ENCODE measurements at places on chromosomes 16 and 17. TPM values are rescaled to one million over a fixed set of nuclear protein-coding genes. Genes with fewer than 3 reads are reported as not detected.

DNA sequence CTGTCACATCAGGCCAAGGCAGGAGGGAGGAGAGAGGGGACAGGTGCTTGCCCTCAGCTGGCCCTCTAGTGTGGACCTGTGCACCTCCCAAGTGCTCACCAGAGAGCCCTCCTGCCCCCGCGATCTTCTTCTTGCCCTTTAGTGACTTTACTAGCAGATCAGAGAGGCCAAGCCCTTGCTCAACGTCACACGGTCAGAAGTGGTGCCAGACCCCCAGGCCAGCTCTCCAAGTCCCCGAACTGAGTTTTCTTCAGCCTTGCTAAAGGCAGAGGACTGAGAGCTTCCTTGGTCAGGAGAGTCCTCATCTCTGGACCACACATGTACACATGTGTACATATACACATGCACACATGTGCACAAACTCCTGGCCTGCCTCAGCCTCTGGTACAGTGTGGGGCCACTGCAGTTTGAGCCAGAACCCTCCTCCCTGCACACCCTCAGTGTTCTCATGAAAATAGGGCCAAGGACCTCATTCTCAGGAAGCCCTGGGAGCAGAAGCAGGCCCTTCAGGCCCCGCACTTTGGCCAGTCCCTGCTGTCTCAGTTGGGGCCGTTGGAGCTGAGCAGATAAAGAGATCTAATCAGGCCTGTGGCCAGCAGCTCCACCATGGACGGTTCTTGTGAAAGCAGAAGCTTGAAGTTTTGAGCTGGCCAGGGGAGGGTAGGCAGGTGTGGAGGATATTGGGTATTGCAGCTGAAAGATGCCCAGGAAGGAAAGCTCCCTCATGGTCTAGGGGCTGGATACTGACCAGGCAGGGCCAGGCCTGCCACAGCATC, 7.4 kb upstream of the EPX start:
- H3K4me3 ChIP-seq = no peak overlapping the region
- H3K36me3 ChIP-seq = no peaks in the 10 kb centered on the region
- H3K27ac ChIP-seq = no peak overlapping the region
- H3K27me3 ChIP-seq = peaks cover 9% of the 10 kb centered on the region
- no peak for DNase-seq
- H3K4me1 ChIP-seq = peaks cover 3% of the 10 kb centered on the region

The CDH13 gene
- polyA plus RNA-seq = not detected

The PEX12 gene
- 2.0 TPM for polyA plus RNA-seq

DNA sequence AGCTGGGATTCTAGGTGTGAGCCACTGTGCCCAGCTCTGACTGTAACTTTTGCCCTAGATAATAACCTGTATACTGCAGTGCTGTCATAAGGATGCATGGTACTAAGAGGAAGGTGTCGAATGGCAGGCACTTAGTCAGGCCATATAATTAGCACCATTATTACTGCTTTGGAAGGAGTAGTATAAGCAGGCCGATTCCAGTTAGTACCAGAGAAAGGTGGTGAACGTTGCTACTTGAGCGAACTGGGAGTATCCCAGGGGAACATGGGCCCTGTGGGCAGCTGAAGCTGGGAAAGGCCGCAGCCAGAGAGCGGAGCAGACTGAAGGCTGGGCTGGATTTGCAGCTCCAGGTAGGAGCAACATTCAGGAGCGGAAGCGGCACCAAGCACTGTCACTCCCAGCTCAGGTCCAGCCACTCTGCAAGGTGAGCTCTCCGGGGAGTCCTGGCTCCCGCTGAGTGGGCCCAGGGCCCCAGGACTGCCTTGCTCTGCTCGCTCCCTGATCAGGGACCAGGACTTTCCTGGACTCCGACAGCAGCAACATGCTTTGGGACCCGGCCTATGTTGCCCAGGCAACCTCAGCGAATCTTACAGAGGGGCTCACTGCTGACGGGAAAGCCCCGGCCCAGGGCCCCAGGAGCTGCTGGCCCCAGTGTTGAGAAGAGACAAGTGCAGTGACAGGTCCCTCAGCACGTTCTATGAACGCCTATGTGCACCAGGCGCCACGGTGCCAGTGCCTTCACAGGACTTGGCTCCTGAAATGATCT, 28.6 kb downstream of the C16orf74 start:
- no peaks in the 10 kb centered on the region for H3K4me1 ChIP-seq
- peaks cover 6% of the 10 kb centered on the region for H3K36me3 ChIP-seq
- H3K4me3 ChIP-seq = no peak overlapping the region
- DNase-seq = no peak
- no peak overlapping the region for H3K27ac ChIP-seq

The SLC35G6 gene
- not detected for polyA plus RNA-seq

The CRHR1 gene
- not detected for polyA plus RNA-seq

GRCh38 chr17:66900126-66901010, 64.1 kb upstream of the CACNG4 start:
- H3K36me3 ChIP-seq = no peaks in the 10 kb centered on the region
- no peak overlapping the region for H3K27ac ChIP-seq
- DNase-seq = no peak
- peaks cover 4% of the 10 kb centered on the region for H3K27me3 ChIP-seq
- H3K4me3 ChIP-seq = no peak overlapping the region

DNA sequence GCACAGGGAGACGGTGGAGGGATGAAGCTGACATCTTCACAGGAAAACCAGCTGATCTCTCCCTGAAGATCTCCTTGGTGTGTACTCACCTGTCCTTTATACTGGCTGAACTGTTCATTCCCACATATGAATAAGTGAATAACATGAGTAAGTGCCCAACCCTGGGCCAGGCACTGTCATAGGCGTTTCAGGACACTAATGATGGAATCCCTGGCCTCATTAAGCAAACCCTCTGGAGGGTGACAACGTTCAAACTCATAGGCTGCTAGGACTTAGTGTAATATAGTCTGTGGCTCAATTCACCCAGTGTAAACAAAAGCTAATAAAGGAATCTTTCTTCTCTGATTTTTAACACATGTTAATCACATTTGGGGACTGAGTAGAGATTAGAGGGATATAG, 24.5 kb downstream of the GAS7 start:
- H3K4me3 ChIP-seq = no peak overlapping the region
- H3K4me1 ChIP-seq = peaks cover 57% of the 10 kb centered on the region
- DNase-seq = no peak
- H3K27ac ChIP-seq = peak overlapping the region; percentile 41

The CES3 gene
- not detected for polyA plus RNA-seq

DNA sequence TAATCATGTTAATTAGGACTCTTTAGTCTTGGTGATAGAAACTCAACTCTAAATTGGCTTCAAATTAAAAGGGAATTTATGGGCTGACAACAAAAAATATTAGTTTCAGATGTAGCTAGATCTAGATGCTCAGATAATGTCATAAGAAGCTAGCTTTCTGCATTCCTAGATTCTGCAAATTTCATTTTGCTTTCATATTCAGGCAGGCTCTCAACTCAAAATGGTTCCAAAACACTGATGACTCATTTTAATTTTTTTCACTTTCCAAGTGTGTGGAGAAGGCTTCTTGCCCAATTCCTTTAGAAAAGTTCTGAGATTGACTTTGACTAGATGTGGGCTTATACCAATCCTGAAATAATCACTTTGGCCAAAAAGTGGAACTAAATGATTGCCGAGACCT, 236.7 kb upstream of the GOT2 start:
- DNase-seq = no peak
- no peaks in the 10 kb centered on the region for H3K27me3 ChIP-seq
- no peak overlapping the region for H3K4me3 ChIP-seq
- no peaks in the 10 kb centered on the region for H3K36me3 ChIP-seq
- peaks cover 41% of the 10 kb centered on the region for H3K4me1 ChIP-seq
- H3K27ac ChIP-seq = no peak overlapping the region

The EFCAB5 gene
- not detected for polyA plus RNA-seq

GRCh38 chr17:44917456-44917855, 2.2 kb upstream of the GFAP start:
- H3K27ac ChIP-seq = no peak overlapping the region
- peaks cover 5% of the 10 kb centered on the region for H3K27me3 ChIP-seq
- no peak overlapping the region for H3K4me3 ChIP-seq
- no peaks in the 10 kb centered on the region for H3K36me3 ChIP-seq

DNA sequence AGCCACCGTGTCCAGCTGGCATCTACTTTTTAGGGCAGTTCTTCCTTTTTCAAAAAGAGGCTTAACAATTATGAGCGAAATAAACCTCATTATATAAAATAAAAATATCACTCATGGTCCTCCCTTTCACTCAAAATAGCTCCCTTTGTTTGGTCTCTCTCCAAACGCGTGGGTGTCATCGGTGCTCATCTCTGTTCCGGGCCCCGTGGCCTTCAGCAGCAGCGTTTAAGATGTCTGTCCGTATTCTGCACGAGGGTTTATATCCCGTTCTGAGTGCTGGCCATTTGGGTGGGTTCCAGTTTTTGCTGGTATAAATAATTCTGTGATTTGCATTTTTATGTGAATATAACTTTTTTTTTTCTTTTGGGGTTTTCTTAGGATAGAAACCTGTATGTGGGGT, 33.4 kb downstream of the PRMT7 start:
- peaks cover 53% of the 10 kb centered on the region for H3K36me3 ChIP-seq
- DNase-seq = no peak
- no peaks in the 10 kb centered on the region for H3K4me1 ChIP-seq
- no peak overlapping the region for H3K4me3 ChIP-seq

DNA sequence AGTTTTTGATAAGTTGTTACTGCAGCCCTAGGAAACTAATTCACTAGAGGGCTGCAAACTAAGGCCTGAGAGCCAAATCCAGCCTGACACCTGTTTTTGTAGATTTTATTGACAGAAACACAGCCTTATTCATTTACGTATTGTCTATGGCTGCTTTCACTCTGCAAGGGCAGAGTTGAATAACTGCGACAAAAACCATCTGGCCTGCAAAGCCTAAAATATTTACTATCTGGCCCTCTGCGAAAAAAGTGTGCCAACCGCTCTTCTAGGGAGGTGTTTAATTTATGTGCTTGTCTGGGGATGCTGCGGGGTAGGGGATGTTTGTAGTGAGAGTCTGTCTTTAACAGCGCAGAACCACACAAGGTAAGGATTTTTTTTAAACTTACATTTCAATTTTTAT, 165.0 kb upstream of the RBFOX1 start:
- H3K36me3 ChIP-seq = no peaks in the 10 kb centered on the region
- H3K4me1 ChIP-seq = no peaks in the 10 kb centered on the region
- no peak overlapping the region for H3K4me3 ChIP-seq
- no peak for DNase-seq
- no peaks in the 10 kb centered on the region for H3K27me3 ChIP-seq
- no peak overlapping the region for H3K27ac ChIP-seq

- no peak overlapping the region for H3K27ac ChIP-seq
- H3K4me1 ChIP-seq = peaks cover 42% of the 10 kb centered on the region
- no peaks in the 10 kb centered on the region for H3K36me3 ChIP-seq
- DNase-seq = no peak
- H3K4me3 ChIP-seq = no peak overlapping the region
These were observed 62.3 kb downstream of the SSH2 start for GRCh38 chr17:29867643-29868181.

GRCh38 chr17:7852919-7853690, 1.8 kb upstream of the TMEM88 start:
- no peaks in the 10 kb centered on the region for H3K36me3 ChIP-seq
- H3K27ac ChIP-seq = no peak overlapping the region
- peaks cover 11% of the 10 kb centered on the region for H3K27me3 ChIP-seq
- H3K4me3 ChIP-seq = no peak overlapping the region

GRCh38 chr17:45361451-45361850, 44.6 kb upstream of the MAP3K14 start:
- no peak overlapping the region for H3K4me3 ChIP-seq
- no peak overlapping the region for H3K27ac ChIP-seq
- peaks cover 4% of the 10 kb centered on the region for H3K27me3 ChIP-seq
- H3K4me1 ChIP-seq = no peaks in the 10 kb centered on the region

The SOX9 gene
- polyA plus RNA-seq = not detected

DNA sequence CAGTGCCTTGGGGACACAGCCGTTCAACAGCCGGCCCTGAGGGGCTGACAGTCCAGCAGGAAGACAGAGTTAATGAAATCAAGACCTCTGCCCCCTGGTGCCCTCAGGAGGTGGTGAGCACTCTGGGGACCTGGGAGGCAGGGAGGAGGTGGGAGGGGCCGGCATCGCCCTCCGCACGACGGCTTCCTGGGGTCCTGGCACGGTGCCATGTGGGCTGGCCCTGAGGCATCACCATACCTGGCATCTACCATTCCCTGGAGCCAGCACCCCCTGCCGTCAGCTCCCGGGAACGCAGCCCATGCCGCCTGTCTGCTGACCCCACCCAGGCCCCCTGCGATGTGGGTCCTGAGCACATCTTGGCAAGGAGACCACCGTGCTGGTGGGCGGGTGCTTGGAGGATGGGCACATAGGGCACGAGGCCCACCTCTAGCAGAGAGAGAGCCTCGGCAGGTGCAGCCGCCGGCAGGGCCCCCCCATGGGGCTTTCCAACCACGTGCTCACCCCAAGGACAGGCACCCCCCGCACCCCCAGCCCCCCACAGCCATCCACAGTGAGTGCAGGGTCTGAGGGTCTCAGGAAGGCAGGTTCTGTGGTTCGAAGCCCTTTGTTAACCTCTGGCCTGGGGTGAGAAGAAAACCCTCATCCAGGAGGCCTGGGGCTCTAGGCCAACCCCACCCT, 52.5 kb downstream of the ZFPM1 start:
- no peak overlapping the region for H3K4me3 ChIP-seq
- H3K27me3 ChIP-seq = peaks cover 7% of the 10 kb centered on the region
- DNase-seq = peak; percentile 73

The CHST6 gene
- polyA plus RNA-seq = not detected

- DNase-seq = no peak
- peaks cover 22% of the 10 kb centered on the region for H3K4me1 ChIP-seq
- peaks cover 4% of the 10 kb centered on the region for H3K27me3 ChIP-seq
- H3K4me3 ChIP-seq = no peak overlapping the region
- no peaks in the 10 kb centered on the region for H3K36me3 ChIP-seq
- H3K27ac ChIP-seq = no peak overlapping the region
These were observed 3.3 kb downstream of the PHLPP2 start for GRCh38 chr16:71721066-71721740.

DNA sequence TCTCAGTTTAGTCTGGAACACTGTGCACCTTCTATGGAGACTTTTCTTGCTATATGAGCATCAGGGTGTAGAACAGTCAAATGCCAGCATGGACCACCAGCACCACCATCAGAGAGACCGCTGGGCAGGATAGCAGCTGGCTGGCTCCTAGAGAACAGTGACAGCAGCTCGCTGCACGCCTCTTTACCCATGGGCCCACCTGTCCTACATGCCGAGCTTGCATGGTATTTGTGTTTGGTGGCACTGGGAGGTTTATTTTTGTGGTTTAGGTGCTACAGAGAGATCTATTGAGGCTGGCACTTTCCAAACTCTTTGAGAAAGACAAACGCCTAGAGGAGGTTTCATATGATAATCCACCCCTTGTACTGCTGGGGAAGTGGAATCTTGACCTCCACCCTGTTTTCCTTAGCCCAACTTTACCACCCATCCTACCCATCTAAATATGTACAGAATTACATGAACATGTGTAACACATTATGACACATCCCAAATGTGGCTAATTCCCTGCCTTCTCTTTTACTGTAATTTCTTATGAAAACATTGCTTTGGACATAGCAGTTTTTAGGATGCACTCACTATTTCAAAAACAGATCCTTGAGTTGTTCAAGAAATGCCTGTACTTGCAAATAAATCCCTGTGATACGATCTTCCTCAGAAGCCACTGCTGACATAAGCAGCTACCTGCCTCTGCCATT, 46.3 kb downstream of the COG7 start:
- H3K27ac ChIP-seq = no peak overlapping the region
- no peak for DNase-seq
- H3K4me1 ChIP-seq = no peaks in the 10 kb centered on the region

The CDH3 gene
- not detected for polyA plus RNA-seq

- no peaks in the 10 kb centered on the region for H3K27me3 ChIP-seq
- peaks cover 51% of the 10 kb centered on the region for H3K36me3 ChIP-seq
- no peak overlapping the region for H3K27ac ChIP-seq
- H3K4me1 ChIP-seq = no peaks in the 10 kb centered on the region
- no peak for DNase-seq
These were observed 18.8 kb downstream of the UTP18 start for GRCh38 chr17:51279183-51279582.

The MYL4 gene
- polyA plus RNA-seq = not detected

- H3K4me3 ChIP-seq = no peak overlapping the region
- peaks cover 2% of the 10 kb centered on the region for H3K27me3 ChIP-seq
- peak overlapping the region; percentile 43 for H3K27ac ChIP-seq
- H3K4me1 ChIP-seq = peaks cover 15% of the 10 kb centered on the region
These were observed 6.9 kb downstream of the PIMREG start for GRCh38 chr17:6450926-6451832.
